ENCODE measurements at places on chromosomes 6 and 20. TPM values are rescaled to one million over a fixed set of nuclear protein-coding genes. Genes with fewer than 3 reads are reported as not detected.
A peak's percentile ranks its signal among the peaks of the same experiment; 100 is the strongest.

Gene C4A
- polyA plus RNA-seq, result 9.0 TPM

Gene CALHM4
- polyA plus RNA-seq, result not detected

GRCh38 chr6:21587179-21587960 lies 6.2 kb upstream of the SOX4 start:
- H3K4me3 ChIP-seq, result peak overlapping the region; percentile 60
- no peaks in the 10 kb centered on the region for H3K36me3 ChIP-seq
- peaks cover 10% of the 10 kb centered on the region for H3K27me3 ChIP-seq
- H3K4me1 ChIP-seq, result peaks cover 6% of the 10 kb centered on the region
- H3K27ac ChIP-seq, result no peak overlapping the region
- peak; percentile 71 for DNase-seq

DNA sequence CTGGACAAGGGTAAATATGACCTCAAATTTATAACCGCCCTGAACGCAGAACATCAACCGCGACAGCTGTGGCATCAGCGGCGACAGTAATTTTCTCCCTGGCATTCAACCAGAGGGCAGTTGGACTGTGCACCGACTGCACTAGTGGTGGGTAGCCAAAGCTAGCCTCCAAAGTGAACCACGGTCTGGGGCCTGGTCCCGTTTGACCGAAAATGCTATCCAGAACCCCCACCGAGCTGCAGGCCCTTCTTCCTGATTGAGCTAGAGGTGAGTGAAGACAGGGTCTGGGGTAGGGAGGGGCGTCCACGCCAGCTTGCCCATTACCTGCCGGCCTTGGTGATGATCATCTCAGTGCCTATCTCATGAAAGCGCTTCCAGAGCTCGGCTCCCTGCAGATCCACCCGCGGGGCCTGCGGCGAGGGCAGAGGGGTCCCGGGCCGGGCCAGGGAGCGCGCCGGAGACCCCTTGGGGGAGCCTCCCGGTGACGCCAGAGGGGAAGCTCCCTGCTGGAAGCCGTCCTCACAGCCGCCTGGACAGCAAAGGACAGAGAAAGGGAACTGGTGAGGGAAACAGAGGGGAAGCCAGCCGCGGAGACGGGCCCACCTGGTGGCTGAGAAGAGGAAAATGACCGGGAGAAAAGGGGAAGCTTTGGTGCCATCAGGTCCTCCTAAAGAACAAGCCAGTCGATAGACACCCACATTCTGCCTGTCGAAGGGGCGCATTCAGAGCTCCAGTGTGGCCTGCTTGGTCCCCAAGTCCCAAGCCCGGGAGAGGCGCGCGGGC lies 2.0 kb downstream of the TBX18 start:
- H3K36me3 ChIP-seq, result no peaks in the 10 kb centered on the region
- H3K27ac ChIP-seq, result no peak overlapping the region
- no peak overlapping the region for H3K4me3 ChIP-seq
- peaks cover 8% of the 10 kb centered on the region for H3K4me1 ChIP-seq

DNA sequence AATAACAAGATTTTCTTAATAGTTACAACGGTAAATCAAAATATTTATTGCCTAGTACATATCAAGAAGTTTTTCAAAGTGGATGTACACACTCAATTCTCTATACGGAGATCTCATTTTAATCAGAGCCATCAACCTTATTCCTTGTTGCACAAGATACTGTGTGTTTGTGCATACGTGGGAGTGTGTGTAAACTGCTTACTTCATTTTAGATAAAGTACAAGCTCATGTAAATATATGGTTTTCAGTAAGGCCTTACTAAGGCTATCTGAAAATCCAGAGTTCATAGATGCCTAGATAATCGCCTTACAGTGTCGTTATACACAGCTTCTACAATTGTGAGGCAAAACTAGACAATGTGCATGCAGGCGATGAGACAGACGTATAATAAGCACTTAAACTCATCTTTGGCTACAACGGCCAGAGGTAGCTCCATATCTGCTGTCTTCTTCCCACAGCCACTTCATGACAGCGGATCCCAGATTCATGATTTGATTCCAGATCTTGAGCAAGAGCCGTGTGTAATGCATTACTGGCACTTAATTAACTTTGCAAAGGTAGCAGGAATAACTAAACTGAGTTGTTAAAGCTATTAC lies 2.5 kb downstream of the PERP start:
- peaks cover 19% of the 10 kb centered on the region for H3K4me1 ChIP-seq
- DNase-seq, result no peak
- no peak overlapping the region for H3K4me3 ChIP-seq
- no peaks in the 10 kb centered on the region for H3K36me3 ChIP-seq

All from B cell (primary cell).